ENCODE measurements at places on chromosomes 3 and 15.

- DNase-seq: no peak
Measured at GRCh38 chr15:41258750-41259471, 27.8 kb downstream of the CHP1 start.

DNA sequence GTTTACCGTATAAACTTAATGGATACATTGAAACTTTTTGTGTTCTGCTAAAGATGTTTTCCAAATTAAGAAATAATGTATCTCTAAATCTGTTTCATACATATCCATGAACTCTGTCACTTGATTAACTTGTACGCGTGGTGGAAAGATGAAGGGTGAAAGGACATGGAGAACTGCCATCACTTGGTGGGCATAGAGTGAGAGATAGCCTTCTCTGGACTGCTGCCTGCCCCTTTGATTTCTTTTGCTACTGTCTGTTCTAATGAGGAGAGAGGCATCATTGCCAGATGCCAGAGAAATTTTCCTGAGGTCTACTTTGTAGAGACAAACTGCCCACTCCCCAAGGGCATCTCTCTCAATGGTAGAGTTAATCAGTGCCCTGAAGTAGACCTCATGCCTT is 120.5 kb downstream of the SLMAP start:
- DNase-seq: no peak

DNA sequence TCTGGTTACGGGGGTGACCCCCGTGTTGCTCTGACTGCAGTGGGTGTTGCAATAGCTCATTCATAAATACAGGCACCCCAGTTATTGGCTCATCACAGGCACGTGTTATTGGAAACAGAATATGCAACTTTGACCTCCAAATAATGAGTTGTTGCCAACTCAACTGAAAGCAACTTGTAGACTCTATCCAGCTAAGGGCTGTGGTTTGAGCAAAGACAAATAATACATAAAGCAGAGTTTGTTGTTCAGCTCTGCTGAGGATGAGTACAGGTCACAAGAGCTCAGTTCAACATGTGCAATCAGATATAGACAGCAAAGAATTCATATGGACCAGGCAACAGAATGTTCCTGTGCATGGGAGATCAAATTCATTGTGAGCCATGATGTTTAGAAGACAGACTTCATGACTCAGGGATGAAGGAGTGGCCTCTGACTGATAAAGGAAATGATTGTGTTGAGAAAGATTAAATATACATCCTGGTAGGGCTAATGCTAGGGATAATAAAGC is 87.6 kb upstream of the LRIG1 start:
- DNase-seq: no peak

DNA sequence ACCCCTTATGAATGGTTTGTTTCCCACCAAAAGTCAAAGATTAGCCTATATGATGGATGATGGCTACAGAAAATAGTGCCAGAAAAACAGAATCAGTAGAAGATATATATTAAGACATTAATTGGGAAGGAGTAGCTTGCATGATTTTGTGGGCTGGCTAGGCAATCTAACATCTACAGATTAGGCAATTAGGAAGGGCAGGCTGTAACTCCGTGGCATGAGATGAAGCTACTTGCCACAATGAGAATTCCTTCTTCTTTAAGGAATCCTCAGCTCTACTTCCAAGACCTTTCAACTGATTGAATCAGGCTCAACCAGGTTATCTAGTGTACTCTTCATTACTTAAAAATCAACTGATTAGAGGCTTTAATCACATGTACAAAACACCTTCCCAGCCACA is 426.7 kb downstream of the LPP start:
- DNase-seq: no peak

GRCh38 chr3:55077726-55078125 is 149.9 kb upstream of the LRTM1 start:
- no peak for DNase-seq

GRCh38 chr3:161295325-161295724 is 74.2 kb downstream of the NMD3 start:
- no peak for DNase-seq

GRCh38 chr3:36318621-36319200 is 61.6 kb upstream of the STAC start:
- DNase-seq: no peak

DNA sequence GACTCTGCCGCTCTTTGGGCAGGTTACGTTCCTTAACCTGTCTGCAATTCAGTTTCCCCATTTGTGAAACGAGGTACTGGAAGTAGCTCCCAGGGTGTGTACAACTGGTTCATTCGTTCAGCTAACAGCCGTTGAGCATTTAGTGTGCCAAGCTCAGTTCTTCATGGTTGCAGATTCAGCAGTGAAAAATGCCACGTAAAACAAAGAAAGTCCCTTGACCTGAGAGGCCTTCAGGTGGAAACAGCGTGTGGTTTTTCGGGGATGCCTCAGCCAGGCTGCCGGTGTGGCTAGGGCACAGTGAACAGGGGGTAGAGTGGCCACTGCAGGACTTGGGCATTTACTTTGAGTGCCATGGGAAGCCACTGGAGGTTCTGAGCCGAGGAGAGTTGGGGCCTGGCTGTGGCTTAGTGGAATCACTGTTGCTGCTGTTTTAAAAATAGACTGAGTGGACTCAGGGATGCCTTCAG is 4.7 kb downstream of the SYNM start:
- DNase-seq: no peak

- no peak for DNase-seq
Measured at GRCh38 chr3:33430571-33430970, 9.6 kb downstream of the UBP1 start.

GRCh38 chr15:70182858-70183695 is 85.4 kb upstream of the TLE3 start:
- DNase-seq: no peak

DNA sequence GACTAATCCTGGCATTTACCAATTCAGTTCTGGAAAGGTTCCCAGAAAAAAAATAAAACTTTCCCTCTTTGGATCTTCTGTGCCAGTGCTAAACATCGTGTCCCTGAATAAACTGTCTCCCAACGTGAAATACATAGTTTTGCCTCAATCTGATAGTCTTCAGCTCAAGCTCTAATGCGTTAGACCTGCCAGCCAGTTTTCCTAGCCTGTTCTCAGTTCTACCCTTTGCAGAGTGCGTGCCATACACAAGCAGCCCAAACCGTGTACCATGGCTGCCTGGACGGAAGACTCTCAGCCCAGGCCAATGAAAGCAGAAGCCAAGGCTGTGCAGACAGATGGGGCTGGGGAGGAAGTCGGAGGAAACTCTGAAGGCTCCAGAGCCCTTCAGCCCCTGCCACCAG is 11.4 kb upstream of the OCA2 start:
- no peak for DNase-seq

GRCh38 chr15:47987908-47988532 is 132.8 kb upstream of the SLC24A5 start:
- peak; percentile 26 for DNase-seq

GRCh38 chr3:13896473-13897154 is 16.7 kb upstream of the WNT7A start:
- peak; percentile 74 for DNase-seq

DNA sequence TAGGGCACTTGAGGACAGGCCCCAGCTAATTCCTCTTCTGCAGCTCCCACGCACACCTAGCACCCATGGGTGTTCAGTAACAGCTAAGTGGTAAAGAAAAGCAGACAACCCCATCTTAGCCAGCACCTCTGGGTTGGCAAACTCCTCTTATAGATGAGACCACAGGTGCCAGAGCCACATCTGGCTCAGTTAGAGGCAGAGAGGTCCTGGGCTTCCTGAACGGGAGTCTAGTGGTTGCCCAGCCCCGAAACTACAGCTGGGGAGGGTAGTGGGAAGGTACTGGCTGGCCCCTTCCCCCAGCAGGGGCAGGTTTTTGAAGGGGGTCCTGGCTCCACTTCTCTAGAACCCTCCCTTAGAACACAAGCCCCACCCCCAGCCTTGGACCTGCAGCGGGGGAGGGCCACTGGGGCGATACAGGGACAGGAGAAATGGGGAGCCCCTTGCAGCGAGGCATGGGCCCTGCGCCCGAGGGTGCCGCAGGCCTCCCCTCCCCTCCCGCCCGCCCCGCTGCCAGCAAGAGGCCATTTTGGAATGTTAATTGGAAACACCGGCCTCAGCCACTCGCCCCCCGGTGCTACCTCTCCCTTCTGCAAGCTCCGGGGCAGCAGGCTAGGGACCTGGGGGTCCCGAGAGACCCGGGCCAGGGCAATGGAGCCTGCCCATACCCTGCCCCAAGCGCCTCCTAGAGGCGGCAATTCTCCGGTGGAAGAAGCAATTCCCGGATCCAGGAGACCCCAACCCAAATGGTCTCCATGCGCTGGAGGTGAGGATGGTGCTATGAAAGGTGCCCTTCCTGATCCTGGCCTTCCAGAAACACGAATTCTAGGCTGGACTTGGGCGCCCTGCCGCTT is 1.5 kb downstream of the DUSP7 start:
- DNase-seq: no peak

DNA sequence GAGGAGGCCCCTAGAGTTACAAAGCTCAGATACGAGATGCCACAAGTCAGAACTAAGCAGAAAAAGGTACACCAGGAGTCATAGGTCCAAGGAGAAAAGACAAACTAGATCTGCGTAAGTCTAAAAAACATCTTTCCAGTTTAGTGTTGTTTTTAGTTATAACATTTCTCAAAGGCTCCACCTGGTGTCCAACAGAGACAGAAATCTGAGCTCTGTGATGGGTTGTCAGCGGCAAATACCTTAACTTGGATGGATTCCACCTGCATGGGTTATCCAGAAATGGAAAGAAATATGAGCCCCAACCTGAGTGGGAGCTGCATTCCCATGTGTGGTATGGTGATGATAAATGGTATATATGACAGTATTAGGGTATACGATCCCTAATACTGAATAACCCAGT is 238.6 kb upstream of the CHRM5 start:
- DNase-seq: no peak

- no peak for DNase-seq
Measured at GRCh38 chr3:160919942-160920341, 163.9 kb downstream of the PPM1L start.

Data from CD4-positive, alpha-beta T cell treated with Interleukin-10 for 1 hour (primary cell).